ENCODE measurements at places on chromosomes 1 and 21.
A peak's percentile ranks its signal among the peaks of the same experiment; 100 is the strongest.

DNA sequence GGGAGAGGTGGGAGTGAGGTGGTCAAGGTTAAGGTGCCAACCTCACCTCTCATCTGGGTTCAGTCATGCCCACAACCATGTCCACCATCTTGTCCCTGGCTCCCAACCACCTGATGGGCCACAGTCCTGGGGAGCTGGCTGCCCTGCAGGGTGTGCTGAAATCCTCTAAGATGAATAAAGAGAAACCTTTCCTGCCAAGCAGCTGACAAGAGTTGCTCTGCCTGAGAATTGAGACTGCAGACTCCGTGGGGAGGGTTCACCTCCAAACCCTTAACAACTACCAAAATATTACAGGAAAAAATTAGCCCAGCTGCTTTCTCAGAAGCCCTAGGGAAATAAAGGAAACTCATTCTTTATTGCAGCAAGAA, 15.2 kb upstream of the FGR start:
- no peak for DNase-seq

- no peak for DNase-seq
Observed at GRCh38 chr1:247465796-247466195, 7.9 kb upstream of the OR2B11 start.

GRCh38 chr1:204987689-204988088, 55.3 kb upstream of the CNTN2 start:
- no peak for DNase-seq

- DNase-seq: no peak
Observed at GRCh38 chr1:182278144-182279054, 113.2 kb downstream of the GLUL start.

GRCh38 chr1:201890223-201890622, 1.5 kb downstream of the SHISA4 start:
- no peak for DNase-seq

DNA sequence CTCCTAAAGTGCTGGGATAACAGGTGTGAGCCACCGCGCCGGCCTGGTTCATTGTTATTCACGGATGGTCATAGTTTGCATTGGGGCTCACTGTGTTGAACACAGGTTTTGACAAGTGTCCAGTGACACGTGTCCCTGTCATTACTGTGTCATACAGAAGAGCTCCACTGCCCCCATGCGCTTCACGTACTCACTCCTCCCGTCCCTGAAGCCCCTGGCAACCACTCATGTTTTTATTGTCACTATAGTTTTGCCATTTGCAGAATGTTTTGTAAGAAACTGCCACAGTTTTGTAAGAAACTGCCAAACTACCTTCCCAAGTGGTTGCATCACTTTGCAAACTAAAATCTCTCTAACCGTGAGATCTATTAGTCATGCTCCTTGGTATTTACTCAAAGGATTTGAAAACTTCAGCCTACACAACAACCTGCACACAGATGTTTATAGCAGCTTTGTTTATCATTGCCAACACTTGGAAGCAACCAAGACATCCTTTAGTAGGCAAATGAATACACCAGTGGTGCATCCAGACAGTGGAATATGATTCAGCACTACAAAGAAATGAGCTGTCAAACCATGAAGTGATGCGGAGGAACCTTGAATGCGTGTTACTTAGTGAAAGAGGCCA, 163.2 kb upstream of the COL6A1 start:
- no peak for DNase-seq

DNA sequence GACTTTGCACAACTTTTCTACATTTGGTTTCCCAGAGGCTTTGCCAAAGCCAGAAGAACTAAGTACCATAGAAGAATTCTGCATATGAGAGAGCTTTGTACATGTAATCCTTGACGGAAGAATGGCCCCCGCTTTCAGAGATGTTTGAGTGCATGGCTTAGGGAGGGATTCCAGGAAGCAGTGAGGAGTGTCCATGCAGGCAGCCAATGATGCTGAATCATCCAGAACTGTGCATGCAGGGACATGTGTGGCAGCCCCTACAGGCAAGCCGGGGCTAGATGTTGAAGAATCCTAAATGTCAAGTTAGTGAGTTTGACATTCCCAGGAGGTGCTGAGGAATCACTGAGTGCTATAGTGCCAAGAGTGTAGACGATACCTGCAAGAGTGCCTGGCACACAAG, 9.9 kb upstream of the HAO2 start:
- no peak for DNase-seq

DNA sequence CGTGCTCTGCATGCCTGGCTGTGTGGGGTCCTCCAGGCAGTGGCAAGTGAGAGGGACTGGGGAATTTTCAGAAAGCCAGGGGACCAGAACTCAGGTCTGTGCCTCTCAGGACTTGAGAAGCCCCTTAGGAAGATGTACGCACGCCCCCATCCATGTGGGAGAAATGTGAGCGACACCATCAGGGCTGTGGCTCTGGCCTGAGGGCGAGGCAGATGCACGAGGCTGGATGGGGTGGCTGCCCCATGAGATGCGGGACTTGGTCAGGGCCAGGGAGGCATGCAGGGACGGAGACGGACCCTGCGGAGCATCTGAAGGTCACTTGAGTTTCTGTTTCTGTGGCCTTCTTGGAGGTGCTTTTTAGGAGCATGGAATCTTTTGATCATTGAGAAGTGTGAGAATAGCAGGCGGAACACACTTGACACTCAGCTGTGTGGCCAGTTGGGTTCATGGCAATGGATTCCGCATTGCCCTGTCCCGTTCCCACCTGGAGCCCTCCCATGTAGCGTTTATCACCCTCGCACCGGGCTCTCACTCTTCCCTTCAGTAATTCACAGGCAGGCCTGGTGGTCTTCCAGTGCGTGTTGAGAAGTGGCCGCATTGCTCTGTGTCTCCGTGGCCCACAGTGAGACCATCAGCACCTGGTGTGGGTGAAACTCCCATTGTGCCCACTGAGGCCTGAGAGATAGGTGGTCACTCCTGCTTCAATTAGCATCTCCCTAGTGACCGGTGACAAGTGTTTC, 30.7 kb upstream of the ACTRT2 start:
- DNase-seq: no peak

- DNase-seq: peak; percentile 76
Observed at GRCh38 chr1:209802117-209802779, 3.7 kb downstream of the IRF6 start.

DNA sequence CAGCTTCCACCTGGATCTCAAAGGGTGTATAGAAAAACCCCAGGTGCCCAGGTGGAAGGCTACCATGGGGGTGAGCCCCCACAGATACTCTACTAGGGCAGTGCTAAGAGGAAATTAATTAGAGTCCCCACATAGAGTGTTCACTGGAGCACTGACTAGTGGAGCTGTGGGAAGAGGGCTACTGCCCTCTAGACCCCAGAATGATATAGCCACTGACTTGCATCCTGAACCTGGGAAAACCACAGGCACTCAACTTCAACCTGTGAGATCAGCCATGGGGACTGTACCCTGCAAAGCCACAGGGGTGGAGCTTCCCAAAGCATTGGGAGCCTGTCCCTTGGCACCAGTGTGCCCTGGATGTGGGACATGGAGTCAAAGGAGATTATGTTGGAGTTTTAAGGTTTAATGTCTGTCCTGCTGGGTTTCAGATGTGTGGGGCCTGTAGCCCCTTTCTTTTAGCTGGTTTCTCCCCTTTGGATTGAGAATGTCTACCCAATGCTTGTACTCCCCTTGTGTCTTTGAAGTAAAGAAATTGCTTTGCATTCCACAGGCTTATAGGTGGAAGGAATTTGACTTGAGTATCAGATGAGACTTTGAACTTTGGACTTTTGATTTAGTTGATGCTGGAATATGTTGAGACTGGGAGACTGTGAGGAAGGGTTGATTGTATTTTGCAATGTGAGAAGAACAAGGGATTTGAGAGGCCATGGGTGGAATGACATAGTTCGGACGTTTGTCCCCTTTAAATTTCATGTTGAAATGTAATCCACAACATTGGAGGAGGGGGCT, 31.8 kb upstream of the CDC14A start:
- no peak for DNase-seq

- no peak for DNase-seq
Observed at GRCh38 chr1:115123116-115123515, 33.8 kb upstream of the TSPAN2 start.

GRCh38 chr1:105485207-105485606, 1571.3 kb upstream of the PRMT6 start:
- DNase-seq: no peak

- DNase-seq: no peak
Observed at GRCh38 chr21:14547834-14548513, 1.9 kb upstream of the SAMSN1 start.

GRCh38 chr1:156119503-156120209, 5.1 kb downstream of the LMNA start:
- DNase-seq: no peak

DNA sequence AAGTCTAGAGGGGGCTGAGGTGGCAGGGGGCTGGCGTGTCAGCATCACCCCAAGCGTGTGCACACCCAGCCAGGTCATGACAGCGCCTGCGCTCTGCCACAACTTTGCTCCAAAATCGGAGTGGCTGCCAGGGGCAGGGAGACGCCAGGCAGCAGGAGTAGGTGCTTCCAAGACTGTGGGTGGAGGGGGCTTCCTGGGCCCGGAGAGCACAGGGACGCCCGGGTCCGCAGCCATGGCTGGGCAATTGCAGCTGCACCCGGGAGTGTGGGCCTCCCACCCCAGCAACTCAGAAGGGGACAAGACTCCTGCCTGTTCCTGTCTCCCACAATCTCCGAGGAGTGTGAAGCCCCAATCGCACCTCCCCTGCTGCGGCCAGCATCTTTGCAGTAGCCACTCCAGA, 53.1 kb upstream of the CYYR1 start:
- DNase-seq: no peak

GRCh38 chr1:56330391-56331026, 248.9 kb downstream of the PLPP3 start:
- DNase-seq: no peak

DNA sequence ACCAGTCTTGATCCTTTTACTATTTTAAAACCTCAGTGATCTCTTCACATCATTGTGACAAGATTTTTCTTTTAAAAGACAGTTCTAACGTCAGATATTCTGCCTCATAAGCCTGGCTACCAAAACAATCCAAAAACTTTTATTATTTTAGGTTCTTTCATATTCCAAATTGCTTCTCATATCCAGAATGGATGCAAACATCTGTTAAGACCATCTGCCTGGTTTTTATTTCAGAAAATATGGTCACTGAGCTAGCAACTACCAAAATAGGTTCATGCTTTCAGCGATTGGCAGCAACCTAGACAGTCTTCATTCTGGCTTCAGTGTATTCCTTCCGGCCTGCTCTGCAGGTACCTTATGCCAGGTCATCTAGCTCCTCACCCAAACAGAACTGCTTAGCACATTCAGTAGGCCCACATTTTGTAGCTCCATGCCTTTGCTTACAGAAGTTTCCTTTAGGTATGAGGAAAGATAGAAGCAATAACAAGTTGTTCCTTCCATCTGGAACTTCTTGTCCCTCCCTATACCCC, 59.0 kb upstream of the CACYBP start:
- DNase-seq: no peak
